Stimulated activated effector memory CD8-positive, alpha-beta T cell treated with anti-CD3 and anti-CD28 coated beads, Interleukin-12 subunit alpha, Interleukin-12 subunit beta, amount 100 ng/mL, for 72 hours (primary cell): ENCODE measurements at places on chromosomes 3 and 15.

DNA sequence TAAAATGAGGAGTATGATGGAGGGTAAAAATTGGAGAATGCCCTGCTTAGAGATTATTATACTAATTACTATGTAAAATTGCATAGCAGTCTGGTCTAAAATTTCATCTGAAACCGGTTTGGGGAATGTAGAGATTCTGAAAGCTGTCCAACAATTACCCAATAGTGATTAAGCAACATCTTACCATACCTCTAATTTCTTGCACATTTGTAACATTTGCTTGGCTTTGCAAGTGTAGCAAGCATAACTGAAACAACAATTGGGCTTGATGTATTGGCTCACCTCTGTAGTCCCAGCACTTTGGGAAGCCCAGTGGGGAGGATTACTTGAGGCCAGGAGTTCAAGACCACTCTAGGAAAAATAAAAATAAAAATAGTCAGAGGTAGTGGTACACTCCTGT lies 17.4 kb downstream of the AADACL2 start:
- no peak for DNase-seq

GRCh38 chr3:67774676-67775075 lies 120.3 kb upstream of the SUCLG2 start:
- no peak for DNase-seq

GRCh38 chr3:101212730-101213129 lies 107.6 kb downstream of the IMPG2 start:
- DNase-seq: no peak

GRCh38 chr3:114962189-114962588 lies 184.9 kb downstream of the ZBTB20 start:
- no peak for DNase-seq

DNA sequence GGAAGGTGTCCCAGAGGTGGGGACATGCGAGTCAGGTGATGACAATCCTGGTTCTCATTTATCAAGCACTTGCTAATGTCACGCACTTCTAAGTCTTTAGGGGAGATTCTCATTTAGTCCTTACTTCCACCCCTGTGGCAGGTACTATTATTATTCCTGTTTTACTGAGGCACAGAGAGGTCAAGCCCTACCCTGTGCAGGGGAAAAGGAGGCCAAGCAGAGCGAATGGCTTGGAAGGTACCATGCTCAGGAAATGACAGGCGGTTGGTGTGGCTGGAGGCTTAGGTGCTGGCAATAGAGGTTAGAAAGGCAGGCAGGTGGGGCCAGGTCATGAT lies 268.9 kb downstream of the UACA start:
- no peak for DNase-seq

DNA sequence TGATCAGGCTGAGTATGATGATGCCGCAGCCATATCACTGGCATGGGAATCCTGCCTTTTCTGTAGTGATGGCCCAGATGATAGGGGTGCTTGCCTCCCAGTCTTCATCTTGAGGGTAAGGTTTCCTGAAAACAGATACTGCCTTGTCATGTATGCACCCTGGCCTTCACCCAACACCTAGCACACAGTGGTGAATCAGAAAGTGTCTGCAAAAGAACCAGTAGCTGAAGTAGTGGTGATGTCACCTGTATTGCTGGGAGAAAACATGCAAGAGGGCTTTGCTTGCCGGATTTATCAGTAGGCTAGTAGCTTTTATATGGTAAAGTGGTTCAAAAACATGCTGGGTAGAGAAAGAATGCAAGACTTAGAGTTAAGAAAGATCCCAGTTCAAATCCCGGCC lies 419.8 kb upstream of the WNT5A start:
- no peak for DNase-seq

GRCh38 chr15:39302936-39303335 lies 277.9 kb upstream of the THBS1 start:
- no peak for DNase-seq

GRCh38 chr3:78941587-78941986 lies 826.2 kb downstream of the ROBO1 start:
- no peak for DNase-seq

GRCh38 chr3:79618883-79619282 lies 148.9 kb downstream of the ROBO1 start:
- DNase-seq: no peak

- DNase-seq: no peak
Measured at GRCh38 chr3:90016555-90016954, 909.1 kb downstream of the EPHA3 start.

GRCh38 chr15:47135267-47135666 lies 582.0 kb upstream of the SEMA6D start:
- no peak for DNase-seq

GRCh38 chr3:44132061-44132460 lies 109.6 kb upstream of the TOPAZ1 start:
- no peak for DNase-seq

DNA sequence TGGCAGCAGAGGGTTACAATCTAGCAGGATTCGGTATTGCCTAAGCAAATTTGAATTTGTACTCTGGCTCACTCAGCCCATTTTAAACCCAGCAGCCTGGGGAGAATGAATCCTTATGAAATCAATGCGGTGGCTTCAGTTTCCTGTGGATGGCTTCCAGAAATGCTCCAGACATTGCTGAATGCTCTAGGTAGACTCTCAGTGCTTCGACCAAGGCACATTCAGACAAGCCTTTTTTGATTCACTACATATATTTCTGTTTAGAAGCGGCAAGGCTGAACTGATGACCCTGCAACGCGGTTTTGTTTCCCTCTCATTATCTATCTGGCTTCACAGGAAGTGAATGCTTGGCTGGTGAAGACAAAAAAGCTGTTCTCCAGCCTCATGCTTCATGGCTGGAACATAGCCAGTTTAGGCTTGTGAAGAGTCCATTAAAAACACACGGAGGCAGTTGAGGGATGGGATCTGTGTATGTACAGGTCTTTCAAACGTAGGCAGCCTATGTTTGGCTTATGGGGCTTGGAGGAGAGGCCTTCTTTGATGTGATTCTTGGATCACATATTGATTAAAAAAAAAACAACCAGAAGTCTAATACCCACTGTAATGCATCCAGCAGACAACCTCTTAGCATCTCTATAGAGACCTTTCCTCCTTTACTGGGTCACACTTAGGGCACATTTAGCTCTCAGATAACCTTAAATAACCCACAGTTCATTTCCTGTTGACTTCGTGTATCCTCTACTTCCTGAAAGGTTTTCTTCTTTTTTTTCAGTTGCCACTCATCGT lies 400.2 kb upstream of the TBL1XR1 start:
- DNase-seq: peak; percentile 57

DNA sequence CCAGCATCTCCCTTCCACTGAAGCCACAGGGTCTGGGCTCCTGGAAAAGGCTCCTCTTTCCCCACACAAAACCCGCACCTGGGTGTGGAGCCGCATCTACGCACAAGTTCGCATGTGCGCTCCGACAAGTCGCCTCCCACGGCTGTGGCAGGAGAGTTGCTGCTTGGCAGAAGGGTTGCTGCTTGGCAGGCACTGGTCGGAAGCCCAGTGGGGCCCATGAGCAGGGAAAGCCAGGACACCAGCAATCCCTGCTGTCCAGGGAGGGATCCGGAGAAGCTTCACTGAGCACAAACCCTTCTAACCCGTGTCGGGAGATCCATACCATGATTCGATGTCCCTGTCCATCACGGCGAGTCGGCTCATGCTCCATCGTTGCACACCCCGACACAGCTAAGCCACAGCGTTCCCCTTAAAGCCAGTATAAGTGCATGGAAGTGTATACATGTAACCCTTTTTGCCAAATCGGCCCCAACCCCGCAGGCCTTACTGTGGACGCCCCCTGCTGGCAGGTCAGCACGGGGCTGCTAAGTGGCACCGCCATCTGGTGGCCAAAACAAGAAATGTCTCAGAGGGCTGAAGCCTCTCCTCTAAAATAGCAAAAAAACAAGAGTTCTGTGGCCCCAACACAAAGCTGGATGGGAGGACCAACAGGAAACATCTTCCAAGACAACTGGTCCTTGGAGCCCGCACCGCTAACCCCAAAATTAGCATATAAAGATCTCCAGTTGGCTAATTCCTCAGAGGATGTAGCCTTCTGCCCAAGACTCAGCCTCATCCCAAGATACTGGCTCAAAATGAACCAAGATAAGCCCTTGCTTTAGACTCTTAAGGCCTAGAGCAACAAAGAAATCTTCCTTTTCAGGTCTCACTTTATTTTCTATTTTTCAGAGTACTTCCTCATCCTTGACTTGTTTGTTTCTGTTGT lies 8.3 kb downstream of the ANKRD63 start:
- peak; percentile 96 for DNase-seq

DNA sequence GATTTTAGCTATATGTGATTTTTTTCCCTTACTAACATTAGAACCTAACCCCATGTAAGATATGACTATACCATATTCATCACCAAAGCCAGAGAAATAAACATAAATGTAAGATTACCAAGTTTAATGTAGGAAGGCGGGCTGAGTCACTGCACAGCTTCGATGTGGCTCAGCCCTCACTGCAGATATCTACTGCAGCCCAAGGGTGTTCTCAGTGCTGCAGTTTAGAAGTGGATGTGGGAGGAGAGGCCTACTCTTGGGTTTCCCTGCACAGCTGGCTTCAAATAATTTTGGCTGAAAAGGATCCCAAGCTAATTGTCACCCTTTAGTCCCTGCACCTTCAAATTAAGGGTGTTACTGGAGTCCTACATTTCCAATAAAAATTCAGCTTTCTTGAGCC lies 9.3 kb downstream of the ARPP19 start:
- peak; percentile 72 for DNase-seq

DNA sequence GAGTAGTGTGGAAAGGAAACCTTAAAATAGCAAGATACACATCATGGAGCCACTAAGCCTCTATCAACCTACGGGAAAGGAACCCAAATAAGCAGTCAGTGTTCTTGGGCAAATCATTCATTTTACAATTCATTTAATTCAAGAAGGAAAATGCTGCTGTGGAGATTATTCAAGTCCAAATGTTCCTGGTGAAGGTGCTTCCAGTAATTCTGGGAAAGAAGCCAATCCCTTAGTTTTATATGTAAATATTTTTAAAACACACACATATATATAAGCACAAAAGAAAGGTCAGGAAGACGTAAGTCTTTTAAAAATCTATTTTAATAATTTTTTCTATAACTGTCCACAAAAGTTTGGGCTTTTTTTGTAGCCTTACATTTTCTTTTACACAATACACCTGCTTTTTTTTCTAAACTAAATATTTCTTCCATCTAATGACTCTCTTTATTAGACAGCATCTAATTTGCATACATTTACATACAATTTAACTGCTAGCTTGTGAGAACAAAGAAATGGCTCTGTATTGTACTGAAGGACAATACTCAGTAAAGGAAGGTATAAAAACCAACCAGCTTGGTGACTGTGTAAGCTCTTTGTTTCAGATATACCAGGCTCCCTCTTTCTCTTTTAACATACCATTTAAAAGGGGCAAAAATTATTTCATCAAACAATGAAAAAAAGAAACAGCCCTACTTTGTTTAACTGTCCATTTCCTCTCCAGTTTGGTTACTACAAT lies 269.5 kb downstream of the ZBTB20 start:
- DNase-seq: no peak

DNA sequence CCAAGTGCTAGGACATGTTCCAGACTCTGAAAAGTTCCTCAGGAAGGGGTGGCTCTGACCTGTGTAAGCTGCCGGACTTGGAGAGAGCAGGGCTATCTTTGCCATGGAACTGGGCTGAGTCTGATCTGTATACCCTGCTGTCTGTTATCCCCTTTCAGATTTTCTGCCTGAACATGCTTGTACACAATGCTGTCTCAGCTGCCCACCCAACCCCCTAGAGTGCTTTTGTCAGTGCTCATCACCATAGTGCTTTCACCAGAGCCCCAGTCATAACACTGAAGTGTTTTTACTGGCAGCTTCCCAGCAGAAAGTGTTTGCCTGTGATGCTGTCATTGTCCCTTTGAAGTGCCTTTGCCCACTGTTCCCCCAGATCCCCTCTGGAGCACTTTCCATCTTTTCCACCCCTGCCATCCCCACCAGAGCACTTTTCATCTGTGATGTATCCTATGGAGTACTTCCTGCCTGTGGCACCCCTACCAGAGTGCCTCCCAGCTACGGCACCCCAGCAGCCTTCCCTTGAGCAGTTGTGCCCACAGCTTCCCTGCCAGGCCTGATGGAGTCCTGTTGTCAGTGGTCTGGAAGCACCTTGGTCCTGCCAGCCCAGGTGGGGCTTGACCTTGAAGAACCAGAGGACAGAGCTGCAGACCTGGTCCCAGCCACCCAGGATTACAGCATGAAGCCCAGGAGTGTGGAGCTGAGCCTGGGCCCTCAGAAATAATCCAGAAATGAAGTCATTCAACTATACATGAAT lies 397.7 kb downstream of the DIPK2A start:
- no peak for DNase-seq

- DNase-seq: no peak
Measured at GRCh38 chr15:33001926-33002325, 192.6 kb downstream of the FMN1 start.

DNA sequence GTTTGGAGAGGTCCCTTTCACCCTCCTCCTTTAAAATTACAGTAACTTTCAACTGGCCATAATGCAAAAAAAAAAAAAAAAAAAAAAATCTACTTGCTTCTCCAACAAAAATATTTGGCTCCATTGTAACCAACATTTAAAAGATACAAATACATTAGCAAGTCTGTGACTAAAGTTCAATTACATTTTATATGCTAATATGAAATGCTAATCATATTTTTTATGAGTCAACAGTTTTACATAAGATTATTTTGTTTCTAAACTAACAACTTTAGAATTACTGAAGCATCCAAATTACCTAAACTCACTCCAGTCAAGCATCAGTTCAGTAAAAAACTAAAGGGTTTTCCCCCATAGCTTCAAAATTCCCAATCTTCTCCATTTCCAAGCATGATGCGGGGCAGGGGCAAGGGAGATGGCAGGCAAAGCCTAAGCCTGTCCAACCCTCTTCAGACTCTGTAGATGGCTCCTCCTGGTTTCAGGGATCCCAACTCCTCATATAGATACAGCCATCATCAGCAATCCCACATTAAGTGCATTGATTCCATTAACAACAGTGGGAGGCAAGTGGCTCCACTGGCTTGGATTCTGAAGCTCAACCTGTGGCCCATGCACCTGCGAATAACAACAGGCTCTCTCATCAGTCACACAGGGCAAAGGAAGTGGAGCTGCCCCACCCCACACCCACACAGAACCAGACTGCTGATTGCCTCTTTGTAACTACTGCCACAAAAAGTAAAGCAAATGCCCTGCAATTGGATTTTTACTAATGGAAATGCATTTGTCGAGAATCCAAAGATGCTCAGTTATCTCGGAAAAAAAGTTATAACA lies 15.0 kb downstream of the SFMBT1 start:
- DNase-seq: no peak

DNA sequence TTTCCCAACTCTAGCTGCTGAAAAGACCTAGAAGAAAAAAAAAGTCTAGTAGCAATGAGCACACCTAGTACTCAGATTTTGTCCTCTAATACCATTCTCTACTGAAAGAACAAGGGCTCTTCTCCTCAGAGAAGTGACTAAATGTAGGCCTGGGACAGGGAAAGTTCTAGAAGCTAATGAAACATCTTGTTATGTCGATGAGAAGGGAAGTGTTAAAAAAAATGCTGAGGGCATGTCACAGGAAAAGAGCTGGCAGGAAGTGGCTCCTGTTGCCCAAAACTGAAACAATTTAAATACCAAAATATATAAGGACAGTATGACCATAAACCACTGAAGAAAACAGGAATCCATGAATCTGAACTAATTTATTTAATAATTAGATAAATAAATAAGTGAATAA lies 581.4 kb upstream of the TBL1XR1 start:
- DNase-seq: no peak
